ENCODE measurements at places on chromosomes 3 and 15. TPM values are rescaled to one million over a fixed set of nuclear protein-coding genes. Genes with fewer than 3 reads are reported as not detected.

PHC3 gene
- total RNA-seq, result 65.6 TPM

PDCD6IP gene
- 258 TPM for total RNA-seq

MST1R gene
- total RNA-seq, result 1.3 TPM

KLHL6 gene
- not detected for total RNA-seq

CNTN4 gene
- 0.09 TPM for total RNA-seq

PSMD2 gene
- 333 TPM for total RNA-seq

EIF4E3 gene
- total RNA-seq, result 2.2 TPM

SHF gene
- 1.9 TPM for total RNA-seq

IL17RE gene
- 1.5 TPM for total RNA-seq

TFRC gene
- total RNA-seq, result 80.3 TPM

GOLGA6L4 gene
- 0.08 TPM for total RNA-seq

ZNF80 gene
- not detected for total RNA-seq
